ENCODE measurements at places on chromosomes 1 and 21.

DNA sequence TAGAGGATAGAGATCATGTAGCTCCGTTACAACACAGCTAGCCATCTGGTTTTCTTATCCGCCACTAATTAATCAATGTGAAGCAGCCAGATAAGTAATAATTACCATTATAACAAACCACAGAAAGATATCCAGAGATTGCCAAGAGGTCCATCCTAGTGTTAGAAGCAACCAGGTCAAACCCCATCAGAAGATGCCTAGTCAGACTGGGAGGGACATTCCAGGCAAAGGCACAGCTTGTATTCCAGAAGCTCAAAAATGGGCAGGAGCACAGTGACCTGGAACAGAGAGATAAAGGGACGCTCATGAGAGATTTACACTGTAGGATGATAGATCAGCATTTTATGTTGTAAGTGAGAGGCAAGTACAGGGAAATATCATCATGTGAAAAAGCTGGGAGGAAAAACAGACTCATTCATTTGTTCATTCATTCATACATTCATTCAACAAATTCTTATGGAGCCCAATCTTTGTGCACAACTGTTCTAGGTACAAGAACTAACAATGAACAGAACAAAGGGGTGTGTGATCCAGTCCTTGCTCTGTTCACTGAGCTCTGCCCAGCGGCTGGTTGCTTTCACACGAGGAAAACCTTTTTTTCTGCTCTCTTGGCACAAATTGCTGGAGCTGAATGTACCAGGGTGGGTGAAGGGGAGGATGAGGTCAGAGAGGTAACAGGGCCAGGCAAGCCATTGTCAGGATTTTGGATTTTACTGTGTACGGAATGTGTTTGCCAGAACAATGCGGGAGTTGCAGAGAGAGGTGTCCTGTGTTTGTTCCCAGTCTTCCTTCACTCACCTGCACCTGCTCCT is 240.8 kb upstream of the FGGY start:
- no peak for DNase-seq

DNA sequence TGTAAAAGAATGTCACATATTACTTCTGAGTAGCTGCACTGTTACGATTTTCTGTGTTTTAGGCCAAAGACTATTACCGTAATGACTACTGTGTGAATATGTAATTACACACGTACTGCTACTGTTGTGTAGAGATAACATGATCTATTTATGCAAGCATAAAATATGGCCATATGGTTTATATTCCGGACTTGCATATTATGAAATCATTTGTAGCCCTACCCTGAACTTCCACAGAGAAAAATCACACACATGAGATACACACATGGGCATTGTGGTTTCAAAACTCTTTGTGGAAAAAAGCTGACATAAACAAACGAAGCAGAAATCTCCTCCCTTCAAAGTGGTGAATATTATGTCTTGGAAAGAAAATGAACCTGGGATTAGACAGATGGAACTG is 373.0 kb upstream of the ADAMTS5 start:
- no peak for DNase-seq

DNA sequence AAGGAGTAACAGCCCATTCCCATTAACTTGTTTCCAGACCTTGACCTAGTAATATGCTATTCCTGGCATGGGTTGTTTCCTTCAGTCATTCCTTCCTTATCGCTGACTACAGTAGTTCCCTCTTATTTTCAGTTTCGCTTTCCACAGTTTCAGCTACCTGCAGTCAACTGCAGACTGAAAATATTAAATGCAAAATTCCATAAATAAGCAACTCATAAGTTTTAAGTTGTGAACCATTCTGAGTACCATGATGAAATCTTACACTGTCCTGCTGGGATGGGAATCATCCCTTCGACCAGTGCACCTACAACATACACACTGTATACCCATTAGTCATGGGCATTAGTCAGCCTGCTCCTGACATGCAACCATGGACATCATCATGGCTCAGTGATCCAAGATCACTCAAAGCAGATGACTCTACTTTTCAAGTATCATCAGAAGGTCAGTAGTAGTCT is 66.7 kb downstream of the CCDC30 start:
- no peak for DNase-seq

GRCh38 chr1:207017615-207018559 is 14.7 kb downstream of the C1orf116 start:
- DNase-seq = no peak

DNA sequence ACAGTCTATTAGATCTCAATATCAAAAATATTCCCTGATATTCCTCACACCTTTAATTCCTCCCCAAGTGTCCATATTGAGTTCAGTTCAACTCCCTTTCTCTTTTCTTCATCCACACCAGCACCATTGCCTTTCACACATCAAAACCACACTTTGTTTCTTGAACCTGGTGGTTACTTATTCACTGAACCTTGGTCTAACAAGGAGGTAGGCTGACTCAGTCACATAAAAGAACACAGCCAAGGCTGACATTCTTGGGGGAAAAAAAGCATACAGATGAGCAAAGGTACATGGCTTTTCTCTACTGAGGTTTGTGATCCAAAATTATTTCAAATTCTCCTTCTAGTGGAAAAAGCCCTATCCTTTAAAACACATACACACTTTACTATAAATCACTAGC is 131.7 kb upstream of the USH2A start:
- DNase-seq = no peak

- no peak for DNase-seq
These were observed 6.4 kb upstream of the AGL start for GRCh38 chr1:99843760-99844159.

- DNase-seq = no peak
These were observed 1.3 kb downstream of the ARHGAP29 start for GRCh38 chr1:94236013-94236491.

- DNase-seq = no peak
These were observed 1.9 kb upstream of the PADI3 start for GRCh38 chr1:17246971-17247370.

- DNase-seq = no peak
These were observed 30.6 kb downstream of the MPZL1 start for GRCh38 chr1:167752219-167752985.

DNA sequence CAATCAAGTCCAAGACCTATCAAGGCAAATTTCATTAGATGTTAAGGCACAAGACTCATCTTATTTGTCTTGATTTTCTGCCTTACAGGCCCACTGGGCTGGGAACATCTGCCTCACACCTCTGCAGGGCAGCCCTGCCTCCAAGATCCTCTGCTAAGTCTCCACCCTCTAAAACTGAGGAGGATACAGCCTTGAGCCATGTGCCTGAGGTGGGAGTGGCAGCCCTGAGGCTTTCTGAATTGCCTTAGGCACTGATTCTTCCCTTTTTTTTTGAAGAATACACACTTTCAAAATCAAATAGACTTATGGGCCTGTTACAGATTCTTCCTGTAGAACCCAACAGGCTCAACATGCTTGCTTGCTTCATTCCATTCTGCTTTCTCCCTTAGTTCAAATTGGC is 544.3 kb upstream of the ADAMTS5 start:
- no peak for DNase-seq

- no peak for DNase-seq
These were observed 161.5 kb downstream of the IER5 start for GRCh38 chr1:181250038-181250437.

- no peak for DNase-seq
These were observed 33.2 kb upstream of the PRSS38 start for GRCh38 chr1:227782226-227782625.

DNA sequence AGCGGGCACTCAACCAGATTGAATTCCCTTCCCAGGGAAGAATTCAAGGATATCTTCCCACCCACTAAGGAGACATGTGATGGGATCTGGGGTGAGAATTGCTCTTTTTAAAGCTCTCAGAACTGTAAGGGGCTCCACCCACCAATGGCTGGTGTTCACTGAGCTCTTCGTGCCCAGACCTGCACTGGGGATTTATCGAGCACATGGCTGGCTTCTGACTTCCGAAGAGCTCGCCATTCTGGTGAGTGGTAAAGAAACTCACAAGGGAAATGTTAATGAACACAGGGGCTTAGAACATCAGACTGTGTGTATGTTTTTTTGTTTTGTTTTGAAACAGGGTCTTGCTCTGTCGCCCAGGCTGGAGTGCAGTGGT is 9.8 kb downstream of the PADI3 start:
- no peak for DNase-seq

DNA sequence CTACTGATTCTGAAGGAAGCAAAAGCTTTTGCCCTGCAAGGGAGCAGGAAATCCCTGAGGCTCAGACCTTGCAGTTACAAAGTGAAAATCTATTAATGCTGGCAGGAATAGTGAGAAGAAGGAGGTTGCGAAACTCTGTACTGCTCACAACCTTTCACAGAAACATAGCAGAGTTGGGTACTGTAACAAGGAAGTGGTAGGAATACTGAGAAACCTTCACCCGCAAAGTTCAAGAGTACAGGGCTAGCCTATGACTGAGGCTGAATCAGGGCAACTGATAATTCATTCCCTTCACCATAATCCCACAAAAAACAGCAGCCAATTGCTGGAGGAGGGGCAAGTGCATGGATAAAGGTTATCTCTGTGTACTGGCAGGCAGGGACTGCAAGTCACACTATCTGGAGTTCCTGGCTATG is 23.9 kb upstream of the KCTD3 start:
- no peak for DNase-seq

DNA sequence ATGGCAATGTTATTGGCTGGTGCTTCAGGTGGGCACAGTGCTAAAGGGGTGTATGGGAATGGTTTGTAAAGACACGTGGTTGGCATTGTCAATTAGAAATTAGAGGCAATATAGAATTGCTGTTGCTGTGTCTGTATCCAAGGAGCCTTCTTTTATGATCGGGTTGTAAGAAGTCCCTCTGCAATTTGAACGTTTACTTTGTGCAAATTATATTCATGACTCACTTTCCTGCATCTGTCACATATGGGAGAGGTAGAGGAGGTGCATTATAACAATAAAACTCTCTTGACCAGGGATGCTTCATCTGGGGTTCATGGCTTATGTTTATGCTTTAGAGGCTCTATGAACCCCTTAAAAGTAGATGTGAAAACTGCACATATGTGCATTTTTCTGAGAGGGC is 130.4 kb upstream of the DNAH14 start:
- DNase-seq = no peak

GRCh38 chr1:155173478-155174323 is at the start of gene TRIM46:
TSS of gene TRIM46 (plus strand) at chr1:155173849. CDS start at chr1:155173967, 118 bp downstream.
- DNase-seq = peak; percentile 54

Measured in nucleus accumbens (tissue), 56 donors.